Effector memory CD8-positive, alpha-beta T cell (primary cell): ENCODE measurements at places on chromosomes 3 and 15.

GRCh38 chr3:71825551-71826283, 40.8 kb upstream of the PROK2 start:
- no peak for DNase-seq

DNA sequence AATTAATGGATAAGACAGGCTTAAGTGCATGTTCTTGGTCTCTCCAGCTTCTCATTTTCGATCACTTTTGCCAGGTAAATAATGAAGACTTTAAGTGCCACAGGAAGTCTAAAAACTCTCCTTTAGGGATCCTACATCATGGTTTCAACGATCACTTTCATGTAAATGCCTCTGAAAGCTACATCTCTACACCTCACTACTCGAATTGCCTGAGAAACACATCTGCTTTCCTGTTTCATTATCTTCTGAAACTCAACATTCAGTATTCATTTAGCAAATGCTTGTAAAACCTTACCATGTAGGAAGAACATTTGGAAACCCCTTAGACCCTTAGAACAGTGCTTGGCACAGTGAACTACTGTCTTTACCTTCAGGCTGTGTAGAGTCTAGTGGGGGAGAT, 16.2 kb downstream of the THAP10 start:
- no peak for DNase-seq

GRCh38 chr15:78200276-78200930, 34.0 kb downstream of the ACSBG1 start:
- no peak for DNase-seq

- DNase-seq = peak; percentile 11
Measured at GRCh38 chr15:28890711-28891495, 5.1 kb downstream of the APBA2 start.

GRCh38 chr15:98937413-98938104, 70.0 kb downstream of the PGPEP1L start:
- DNase-seq = no peak
